CD4-positive, alpha-beta memory T cell (primary cell): ENCODE measurements at places on chromosomes 11 and 22. TPM values are rescaled to one million over a fixed set of nuclear protein-coding genes. Genes with fewer than 3 reads are reported as not detected.

Gene ACRV1
- not detected for total RNA-seq

Gene MMP8
- not detected for total RNA-seq

Gene MS4A3
- not detected for total RNA-seq

Gene SHANK3
- total RNA-seq, result not detected

Gene MS4A15
- total RNA-seq, result not detected

Gene LRRC55
- not detected for total RNA-seq

Gene CNIH2
- total RNA-seq, result 1.4 TPM

DNA sequence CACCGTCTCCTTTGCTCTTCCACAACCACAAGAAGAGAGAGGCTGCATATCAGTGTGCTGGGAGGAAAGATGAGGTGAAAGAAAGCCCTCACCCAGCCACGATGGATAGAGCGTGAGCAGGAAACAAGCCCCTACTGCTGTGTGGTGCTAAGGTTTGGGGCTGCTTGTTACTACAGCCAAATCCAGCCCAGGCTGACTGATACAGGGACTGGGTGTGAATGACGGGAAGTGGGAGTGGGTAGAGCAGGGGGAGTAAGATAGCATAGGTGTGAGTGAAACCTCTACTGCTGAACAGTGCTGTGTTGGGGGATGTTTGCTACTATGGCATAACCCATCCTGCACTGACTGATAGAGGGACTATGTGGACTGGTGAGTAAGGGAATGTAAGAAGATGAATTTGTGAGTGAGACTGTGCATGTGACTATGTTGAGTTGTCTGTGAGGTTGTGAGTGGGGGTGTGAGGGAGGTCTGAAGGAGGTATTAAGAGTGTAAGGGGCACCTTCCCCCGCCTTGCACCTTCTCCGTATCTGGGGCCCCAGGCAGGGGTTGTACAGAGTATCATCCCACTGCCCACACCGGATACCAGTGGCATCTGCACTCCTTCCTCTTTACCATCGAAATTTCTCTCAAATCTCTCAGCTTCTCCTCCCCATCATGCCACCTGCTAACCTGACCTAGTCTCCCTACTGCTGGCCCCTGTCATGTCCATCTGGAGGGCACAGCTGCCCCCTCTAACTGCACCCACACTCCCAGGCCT, 91.5 kb downstream of the MN1 start:
- DNase-seq, result no peak
- H3K27ac ChIP-seq, result no peak overlapping the region
- no peaks in the 10 kb centered on the region for H3K4me1 ChIP-seq
- no peaks in the 10 kb centered on the region for H3K36me3 ChIP-seq
- H3K27me3 ChIP-seq, result no peaks in the 10 kb centered on the region
- H3K4me3 ChIP-seq, result no peak overlapping the region

DNA sequence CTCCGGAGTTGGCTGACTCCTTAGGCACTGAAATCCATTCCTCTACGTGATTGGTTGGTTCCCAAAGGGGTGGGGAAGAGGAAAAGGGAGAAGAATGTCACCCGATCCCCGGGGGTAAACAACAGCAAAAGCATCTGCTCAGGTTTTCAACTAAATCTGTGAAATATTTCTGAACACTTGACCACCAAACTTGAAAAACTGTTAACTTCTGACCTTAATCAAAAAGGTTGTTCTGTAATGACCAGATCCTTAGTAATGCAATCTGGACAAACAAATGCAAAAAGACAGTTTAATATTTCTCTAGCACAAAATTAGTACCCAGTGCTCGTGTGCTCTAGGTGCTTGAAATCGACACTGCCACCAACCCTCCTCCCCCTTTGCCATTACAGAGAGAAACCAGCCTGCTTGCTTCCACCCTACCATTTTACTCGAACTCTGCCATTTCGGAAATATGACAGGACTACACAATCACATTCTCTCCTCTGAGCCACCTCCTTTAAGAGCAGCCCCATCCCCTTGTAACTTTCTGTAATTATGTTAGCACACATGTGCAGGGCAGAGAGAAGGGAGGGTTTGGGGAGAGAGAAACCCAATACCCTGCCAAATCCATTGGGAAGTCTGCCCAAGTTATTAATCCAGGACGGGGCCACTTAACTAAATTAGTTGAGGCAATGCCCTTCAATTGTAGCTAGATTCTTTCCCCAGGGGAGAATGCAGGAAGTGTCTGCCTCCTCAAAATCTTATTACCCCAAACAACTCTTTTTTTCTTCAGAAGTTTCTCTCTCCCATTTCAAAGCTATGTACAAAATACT, 113.8 kb downstream of the RBFOX2 start:
- DNase-seq, result no peak
- no peak overlapping the region for H3K27ac ChIP-seq
- H3K4me1 ChIP-seq, result no peaks in the 10 kb centered on the region
- no peaks in the 10 kb centered on the region for H3K36me3 ChIP-seq

DNA sequence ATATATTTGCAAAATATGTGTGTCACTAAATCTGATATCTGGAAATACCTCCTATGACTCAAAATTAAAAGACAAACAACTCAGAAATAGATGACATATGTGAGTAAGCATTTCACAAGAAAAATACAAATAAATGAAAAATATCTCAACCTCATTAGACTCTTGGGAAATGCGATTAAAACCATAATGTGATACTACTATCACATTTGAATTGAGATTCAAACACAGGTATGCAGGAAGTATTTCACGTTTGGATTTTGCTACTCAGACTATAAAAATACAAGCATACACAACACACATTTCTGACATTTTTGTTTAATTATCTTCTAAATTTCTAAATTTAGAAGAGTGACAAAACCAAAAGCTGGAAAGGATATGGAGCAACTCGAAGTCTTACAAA, 811.9 kb upstream of the LRRC4C start:
- H3K27me3 ChIP-seq, result no peaks in the 10 kb centered on the region
- H3K4me1 ChIP-seq, result no peaks in the 10 kb centered on the region
- H3K36me3 ChIP-seq, result no peaks in the 10 kb centered on the region
- no peak overlapping the region for H3K4me3 ChIP-seq
- no peak overlapping the region for H3K27ac ChIP-seq

- H3K4me3 ChIP-seq, result no peak within 1 kb of the TSS
- H3K27ac ChIP-seq, result no peak within 1 kb of the TSS
- H3K36me3 ChIP-seq, result no peaks in the 10 kb centered on the region
- H3K4me1 ChIP-seq, result peaks cover 5% of the 10 kb centered on the region
Observed at GRCh38 chr22:45502215-45503049, at the start of gene FBLN1. FBLN1 (plus strand) TSS chr22:45502883; CDS start chr22:45502986, 103 bp downstream.

- H3K36me3 ChIP-seq, result no peaks in the 10 kb centered on the region
- no peak overlapping the region for H3K27ac ChIP-seq
- no peak for DNase-seq
- H3K4me3 ChIP-seq, result no peak overlapping the region
- H3K27me3 ChIP-seq, result peaks cover 2% of the 10 kb centered on the region
Observed at GRCh38 chr11:124080327-124081001, 34.8 kb upstream of the VWA5A start.

- H3K27me3 ChIP-seq, result no peaks in the 10 kb centered on the region
- H3K27ac ChIP-seq, result no peak overlapping the region
- no peaks in the 10 kb centered on the region for H3K4me1 ChIP-seq
- H3K4me3 ChIP-seq, result no peak overlapping the region
Observed at GRCh38 chr11:81301166-81301830, 1432.4 kb downstream of the FAM181B start.

- H3K36me3 ChIP-seq, result no peaks in the 10 kb centered on the region
- peaks cover 19% of the 10 kb centered on the region for H3K4me1 ChIP-seq
- H3K27ac ChIP-seq, result peak overlapping the region; percentile 61
- no peak overlapping the region for H3K4me3 ChIP-seq
- H3K27me3 ChIP-seq, result no peaks in the 10 kb centered on the region
- DNase-seq, result peak; percentile 95
Observed at GRCh38 chr11:45843158-45843924, 3.9 kb upstream of the CRY2 start.

GRCh38 chr22:48104102-48104738, 1341.8 kb downstream of the TBC1D22A start:
- peaks cover 5% of the 10 kb centered on the region for H3K4me1 ChIP-seq
- no peaks in the 10 kb centered on the region for H3K36me3 ChIP-seq
- H3K4me3 ChIP-seq, result no peak overlapping the region
- DNase-seq, result no peak
- H3K27me3 ChIP-seq, result no peaks in the 10 kb centered on the region

DNA sequence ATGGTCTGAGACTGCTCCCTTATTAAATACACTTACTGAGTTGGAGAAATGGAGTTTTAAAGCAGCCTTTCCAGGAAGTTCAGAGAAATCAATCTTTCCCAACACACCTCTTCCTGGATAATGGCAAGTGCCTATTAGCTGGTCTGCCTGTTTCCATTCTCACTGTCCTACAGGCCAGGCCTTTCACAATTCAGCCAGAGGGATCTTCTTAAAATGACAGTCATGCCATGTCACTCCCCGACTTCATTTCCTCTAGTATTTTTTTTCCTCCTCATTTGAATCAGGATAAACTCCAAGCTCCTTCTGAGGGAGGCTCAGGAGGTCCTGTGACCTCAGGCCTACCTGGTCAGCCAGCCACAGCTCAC, 62.6 kb downstream of the FDX1 start:
- no peaks in the 10 kb centered on the region for H3K27me3 ChIP-seq
- no peak for DNase-seq
- H3K36me3 ChIP-seq, result no peaks in the 10 kb centered on the region
- no peaks in the 10 kb centered on the region for H3K4me1 ChIP-seq
- no peak overlapping the region for H3K4me3 ChIP-seq

DNA sequence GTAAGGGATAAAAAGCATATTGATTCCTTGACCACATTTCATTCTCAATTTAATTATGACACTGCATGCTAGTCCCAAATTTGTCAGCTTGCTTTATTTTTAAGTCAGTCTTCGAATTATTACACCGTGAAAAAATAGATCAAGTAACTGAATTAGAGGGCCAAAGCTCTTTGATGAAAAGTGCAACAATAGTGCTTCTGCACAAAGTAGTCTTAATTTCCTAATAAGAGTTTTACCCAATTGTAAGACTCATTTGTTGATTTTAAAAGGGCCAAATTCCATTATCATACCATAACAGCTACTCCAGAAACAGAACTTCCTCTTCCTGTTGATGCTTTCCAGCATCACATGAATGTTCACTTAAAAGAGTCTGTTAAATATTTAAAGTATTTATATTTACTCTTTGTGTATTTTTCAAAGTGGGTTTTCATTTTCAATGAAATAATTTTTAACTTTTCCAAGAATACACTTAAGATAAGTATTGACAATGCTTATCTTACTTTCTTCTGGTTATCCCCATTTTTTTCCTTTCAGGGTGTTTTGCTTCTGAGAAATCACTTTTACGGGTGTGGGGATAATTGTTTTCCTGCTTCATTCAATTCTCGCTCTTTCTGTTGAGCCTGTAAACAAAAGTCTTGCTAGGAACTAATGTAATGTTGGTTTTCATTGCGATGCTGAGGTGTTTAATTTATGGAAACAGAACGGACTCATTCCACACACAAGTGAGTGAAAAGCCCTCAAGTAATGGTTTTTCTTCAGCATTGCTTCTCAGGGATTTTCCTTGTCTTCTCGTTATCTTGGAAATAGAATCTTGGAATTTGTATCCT, 2.1 kb downstream of the ARHGEF12 start:
- peaks cover 19% of the 10 kb centered on the region for H3K27me3 ChIP-seq
- no peak for DNase-seq
- H3K4me1 ChIP-seq, result peaks cover 35% of the 10 kb centered on the region
- H3K4me3 ChIP-seq, result no peak overlapping the region
- no peaks in the 10 kb centered on the region for H3K36me3 ChIP-seq
- no peak overlapping the region for H3K27ac ChIP-seq

DNA sequence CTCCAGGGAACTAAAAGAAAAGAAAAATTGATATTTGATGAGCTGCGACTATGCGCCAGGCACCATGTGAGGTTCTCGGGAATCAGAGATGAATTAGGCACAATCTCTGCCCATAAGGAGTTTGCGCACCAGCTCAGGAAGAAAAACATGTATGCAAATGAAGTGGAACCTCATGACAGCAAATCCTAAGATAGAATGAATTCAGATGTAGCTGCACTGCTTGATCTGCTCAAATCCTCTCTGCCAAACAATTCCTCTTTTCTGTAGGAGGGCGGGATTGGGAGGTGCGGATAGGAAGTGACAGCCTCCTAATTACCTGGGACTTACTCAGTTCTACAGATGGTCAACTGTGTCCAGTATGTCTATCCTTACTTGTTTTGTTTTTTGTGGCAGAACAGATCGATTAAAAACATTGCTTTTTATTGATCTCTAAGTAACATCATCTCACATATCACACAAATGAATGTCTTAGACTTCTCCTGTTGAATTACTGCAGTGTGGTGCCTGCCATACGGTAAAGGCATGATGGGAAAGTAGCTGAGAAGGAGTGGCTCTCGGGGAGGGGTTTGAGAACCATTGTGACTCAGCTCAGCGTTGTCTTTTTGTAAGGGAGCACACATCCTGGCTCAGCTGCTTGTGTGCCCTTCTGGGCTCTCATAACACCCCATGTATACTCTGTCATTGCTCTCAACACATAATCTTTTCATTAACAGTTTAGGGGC, 13.9 kb downstream of the CRTAM start:
- H3K27ac ChIP-seq, result no peak overlapping the region
- DNase-seq, result peak; percentile 6
- H3K4me3 ChIP-seq, result peak overlapping the region; percentile 15
- peaks cover 25% of the 10 kb centered on the region for H3K4me1 ChIP-seq

DNA sequence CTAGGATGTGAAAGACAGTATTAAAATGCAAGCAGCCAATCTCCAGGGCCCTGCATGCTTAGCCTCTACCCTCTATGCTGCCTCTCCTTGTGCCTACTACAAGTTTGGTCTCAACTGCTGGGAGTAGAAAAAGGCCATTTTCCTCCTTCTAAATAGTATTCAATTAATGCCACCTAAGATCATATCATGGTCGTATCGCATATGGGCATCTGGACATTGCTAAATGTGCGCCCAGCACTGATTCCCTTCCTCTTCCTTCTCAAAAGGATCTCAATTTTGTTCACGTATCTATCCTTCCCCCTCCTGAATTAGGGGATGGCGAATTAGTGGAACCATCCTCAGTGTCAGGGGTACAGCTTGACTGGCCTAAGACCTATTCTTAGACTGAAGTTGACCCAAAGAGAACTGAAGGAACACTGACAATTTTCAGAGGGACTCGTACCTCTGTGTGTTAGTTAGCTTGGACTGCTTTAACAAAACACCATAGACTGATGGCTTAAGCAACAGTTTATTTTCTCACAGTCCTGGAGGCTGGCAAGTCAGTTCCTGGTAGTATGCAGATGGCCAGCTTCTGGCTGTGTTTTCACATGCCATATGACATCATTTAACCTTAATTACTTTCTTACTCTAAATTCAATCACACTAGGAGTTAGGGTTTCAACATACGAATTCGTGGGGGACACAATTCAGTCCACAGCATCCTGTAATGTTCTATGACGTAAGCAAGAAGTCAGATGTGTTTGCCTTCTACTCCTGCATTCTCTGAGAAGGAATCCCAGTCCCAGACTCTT, 8.5 kb upstream of the NUP50 start:
- peaks cover 12% of the 10 kb centered on the region for H3K36me3 ChIP-seq
- no peak overlapping the region for H3K27ac ChIP-seq
- H3K4me1 ChIP-seq, result peaks cover 14% of the 10 kb centered on the region
